ENCODE measurements at places on chromosomes 11 and 22.
A peak's percentile ranks its signal among the peaks of the same experiment; 100 is the strongest.

GRCh38 chr11:126011265-126011664, 51.4 kb downstream of the CDON start:
- no peak for DNase-seq

- no peak for DNase-seq
Observed at GRCh38 chr22:25972397-25972796, 196.9 kb upstream of the SEZ6L start.

DNA sequence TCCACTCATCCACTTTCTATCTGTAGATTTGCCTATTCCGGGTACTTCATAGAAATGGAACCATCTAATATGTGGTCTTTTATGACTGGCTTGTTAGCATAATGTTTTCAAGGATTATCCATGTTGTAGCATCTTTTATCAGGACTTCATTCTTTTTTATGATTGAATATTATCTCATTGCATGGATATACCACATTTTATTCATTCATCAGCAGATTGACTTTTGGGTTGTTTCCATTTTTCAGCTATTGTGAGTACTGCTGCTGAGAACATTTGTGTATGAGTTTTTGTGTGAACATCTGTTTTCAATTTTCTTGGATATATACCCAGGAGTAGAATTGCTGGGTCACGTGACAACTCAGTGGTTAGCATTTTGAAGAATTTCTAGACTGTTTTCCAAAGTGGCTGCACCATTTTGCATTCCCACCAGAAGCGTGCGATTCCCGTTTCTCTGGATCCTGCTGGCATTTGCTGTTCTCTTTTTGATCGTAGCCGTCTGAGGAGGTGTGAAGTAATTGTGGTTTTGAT, 8.9 kb downstream of the DERL3 start:
- DNase-seq: no peak

GRCh38 chr11:9606809-9607510, 33.5 kb downstream of the WEE1 start:
- DNase-seq: no peak

DNA sequence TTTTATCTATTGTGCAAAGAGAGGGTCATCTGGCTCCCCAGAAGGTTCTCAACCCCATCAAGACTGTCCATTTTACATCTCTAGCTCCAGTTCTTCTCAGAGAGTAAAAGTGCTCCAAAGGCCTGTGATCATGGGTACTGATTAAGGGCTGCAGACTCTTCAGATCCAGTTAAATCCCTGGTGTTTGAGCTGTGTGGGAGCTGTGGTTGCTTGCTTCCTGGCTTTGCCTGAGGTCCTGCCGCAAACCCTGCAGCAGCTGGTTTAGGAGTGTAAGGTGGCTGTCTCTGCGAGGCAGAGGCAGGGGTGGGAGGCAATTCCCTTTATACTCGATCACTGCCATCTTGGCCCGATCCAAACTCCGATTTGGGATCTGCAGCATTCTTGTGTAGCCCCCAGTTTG, 1.2 kb downstream of the MRPL17 start:
- no peak for DNase-seq

GRCh38 chr22:20084547-20085413, 4.7 kb downstream of the DGCR8 start:
- DNase-seq: peak; percentile 54

DNA sequence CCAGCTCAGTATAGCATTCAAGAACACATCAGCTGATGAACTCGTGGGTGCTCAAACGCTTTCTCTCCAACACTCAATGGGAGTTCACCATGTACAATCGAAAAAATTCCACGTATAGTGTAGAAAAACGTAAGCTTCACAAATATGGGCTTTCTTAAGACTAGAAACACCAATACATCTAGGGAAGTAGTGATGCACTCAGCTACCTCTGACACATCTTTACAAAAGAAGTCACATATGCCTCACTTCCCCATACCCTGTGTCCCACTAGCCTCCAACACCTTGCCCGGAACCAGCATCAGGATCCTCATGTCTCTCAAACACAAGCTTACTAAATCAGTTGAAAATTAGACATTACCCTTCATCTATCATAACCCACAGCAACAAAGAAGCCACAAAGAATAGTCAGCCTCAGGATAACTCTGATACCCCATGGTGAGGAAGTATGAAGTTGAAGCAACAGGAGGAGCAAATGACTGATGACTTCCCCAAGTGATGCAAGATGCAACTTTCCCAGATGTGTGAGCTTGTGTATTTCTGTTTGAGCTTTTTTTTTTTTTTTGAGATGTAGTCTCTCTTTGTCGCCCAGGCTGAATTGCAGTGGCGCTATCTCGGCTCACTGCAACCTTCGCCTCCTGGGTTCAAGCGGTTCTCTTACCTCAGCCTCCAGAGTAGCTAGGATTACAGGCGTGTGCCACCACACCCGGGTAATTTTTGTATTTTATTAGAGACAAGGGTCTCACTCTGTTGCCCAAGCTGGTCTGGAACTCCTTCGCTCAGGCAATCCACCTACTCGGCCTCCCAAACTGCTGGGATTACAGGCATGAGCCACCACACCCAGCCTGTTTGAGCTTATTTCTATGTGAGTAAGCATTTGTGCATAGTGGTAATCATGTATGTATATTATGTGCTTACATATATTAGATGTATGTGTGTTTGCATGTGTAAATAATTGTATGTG, 8.5 kb upstream of the DENND5A start:
- no peak for DNase-seq

GRCh38 chr22:31020334-31020733, 51.3 kb downstream of the TUG1 start:
- DNase-seq: no peak

- no peak for DNase-seq
Observed at GRCh38 chr11:7490054-7490453, 4.7 kb downstream of the OLFML1 start.

DNA sequence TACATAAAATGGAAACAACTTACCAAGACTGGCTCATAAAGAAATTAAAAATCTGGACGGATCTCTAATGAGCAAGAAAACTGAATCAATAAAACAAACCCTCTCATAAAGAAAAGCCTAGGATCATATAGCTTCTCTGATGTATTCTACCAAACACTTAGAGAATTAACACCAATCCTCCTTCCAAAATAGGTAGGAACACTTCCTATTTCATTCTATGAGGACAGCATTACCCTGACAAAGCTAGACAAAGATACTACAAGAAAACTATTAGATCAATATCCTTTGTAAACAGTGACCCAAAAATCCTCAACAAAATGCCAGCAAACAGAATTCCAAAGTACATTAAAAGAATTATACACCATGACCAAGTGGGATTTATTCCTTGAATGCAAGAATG, 52.9 kb upstream of the CLTCL1 start:
- no peak for DNase-seq

- DNase-seq: no peak
Observed at GRCh38 chr11:107359701-107360100, 97.9 kb downstream of the CWF19L2 start.

DNA sequence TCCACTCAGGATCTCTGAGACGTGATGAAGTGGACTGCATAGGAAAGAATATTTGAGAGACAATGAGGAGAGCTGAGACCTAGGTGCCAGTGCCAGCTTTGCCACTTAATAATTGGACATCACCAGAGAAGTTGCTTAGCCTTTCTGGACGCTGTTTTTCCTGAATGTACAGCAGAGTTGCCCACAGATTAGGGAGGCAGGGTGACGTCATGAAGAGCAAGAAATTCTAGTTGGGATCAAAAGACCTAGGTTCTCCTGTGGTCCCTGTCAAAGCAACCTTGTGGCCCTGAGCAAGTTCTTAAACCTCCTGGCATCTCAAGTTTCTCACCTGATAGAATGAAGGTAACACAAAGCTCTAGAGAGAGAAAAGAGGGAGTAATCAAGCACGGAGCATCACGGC, 174.6 kb upstream of the TENM4 start:
- DNase-seq: no peak

DNA sequence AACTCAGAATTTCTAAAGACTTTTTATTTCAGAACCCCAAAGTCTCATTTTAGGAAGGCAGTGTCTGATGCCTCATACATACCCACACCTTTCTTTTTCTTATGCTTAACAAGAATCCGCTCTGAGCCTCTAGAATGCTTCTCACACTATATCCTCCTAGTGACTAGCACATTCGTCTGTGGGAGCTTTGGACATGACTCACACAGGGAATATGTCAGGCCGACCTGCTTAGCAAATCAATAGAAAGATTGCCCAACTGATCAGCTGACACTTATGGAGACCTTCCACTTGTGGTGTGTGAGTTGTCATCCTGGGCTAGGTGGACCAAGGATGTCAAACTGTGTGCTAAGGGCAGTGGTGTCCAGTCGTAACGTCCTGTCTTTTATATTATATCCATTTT, 129.9 kb upstream of the TTC12 start:
- no peak for DNase-seq

DNA sequence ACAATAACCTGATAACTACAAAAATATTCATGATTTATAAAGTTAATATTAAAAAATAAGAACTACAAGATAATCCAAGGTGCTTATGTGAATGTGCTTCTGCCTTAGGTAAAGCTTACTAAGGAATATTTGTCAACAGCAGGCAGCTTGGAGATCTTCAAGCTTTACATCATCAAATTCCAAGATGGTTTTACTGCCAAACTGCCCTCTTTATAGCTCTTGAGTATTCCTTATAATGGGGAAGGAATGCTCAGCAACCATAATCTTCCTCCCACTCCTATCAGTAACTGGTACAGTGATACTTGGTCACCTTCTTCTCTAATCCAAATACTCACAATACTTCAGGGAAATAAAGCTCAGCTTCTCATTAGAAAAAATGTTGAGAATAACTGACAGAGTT, 30.1 kb downstream of the SBF2 start:
- no peak for DNase-seq

- DNase-seq: no peak
Observed at GRCh38 chr11:19164881-19165280, 36.9 kb downstream of the CSRP3 start.

- DNase-seq: no peak
Observed at GRCh38 chr11:93017821-93018690, 48.6 kb downstream of the MTNR1B start.

DNA sequence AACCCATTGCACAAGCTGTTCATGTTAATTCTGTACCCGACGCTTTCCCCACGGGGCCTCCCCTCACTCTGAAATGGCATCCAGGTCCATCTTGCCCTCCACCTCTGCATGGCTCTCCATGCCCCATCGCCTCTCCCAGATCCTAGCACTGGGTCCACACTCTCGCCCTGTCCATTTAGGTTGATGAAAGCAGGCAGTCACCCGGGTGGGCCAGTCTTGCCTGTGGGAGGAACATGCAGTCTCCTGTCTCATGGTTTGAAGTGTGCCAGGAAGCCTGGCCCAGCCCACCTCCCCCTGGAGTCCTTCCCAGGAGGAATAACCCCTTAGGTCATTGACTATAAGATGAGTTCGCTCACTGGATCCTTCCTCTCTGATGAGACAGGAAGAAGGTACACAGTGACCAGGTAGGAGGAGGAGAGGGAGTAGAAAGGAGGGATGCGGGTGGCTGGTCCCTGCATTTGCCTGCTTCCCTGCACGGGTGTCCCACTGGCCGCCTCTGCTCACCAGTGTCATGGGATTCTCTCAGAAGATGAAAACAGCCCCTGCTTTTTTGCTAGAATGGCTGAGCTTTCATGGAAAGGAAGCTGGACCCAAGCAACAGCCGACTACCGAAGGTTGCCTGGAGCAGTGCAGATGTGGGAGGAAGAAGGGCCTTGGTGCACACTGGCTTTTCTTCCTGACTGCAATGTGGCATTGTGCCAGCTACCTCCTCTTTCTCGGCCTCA, 6.8 kb downstream of the TMEM121B start:
- no peak for DNase-seq

DNA sequence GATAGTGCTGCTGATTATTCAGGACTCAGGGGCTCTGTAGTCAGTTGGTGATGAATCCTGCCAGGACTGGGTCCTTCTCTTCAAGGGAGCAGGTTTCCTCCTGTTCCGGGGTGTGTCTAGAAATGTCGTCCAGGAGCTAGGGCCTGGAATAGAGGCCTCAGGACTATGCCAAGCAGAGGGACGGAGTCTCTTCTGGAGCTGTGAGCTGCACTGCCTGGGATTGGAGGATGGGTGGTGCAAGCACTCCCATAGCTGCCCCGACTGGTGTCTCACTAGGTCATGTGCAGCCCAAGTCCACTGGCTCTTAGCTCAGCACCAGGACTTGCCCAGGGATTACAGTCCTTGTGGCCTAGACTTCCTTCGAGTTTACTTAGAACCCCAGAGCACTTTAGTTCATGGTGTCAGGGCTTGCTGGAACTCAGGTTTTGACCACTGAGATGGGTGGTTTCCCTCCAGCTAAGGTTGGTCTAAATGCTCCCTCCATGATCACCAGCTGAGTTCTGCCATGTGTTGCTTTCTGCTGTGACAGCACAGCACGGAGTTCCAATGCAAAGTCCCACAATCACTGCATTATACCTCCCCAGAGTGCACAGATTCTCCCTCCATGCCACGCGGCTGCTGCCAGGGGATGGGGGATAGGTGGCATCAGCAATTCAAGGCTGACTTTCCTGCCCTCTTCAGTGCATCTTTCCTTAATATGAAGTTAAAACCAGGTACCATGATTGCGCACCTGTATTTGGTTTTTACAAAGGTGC, 42.6 kb upstream of the SHANK2 start:
- DNase-seq: no peak

DNA sequence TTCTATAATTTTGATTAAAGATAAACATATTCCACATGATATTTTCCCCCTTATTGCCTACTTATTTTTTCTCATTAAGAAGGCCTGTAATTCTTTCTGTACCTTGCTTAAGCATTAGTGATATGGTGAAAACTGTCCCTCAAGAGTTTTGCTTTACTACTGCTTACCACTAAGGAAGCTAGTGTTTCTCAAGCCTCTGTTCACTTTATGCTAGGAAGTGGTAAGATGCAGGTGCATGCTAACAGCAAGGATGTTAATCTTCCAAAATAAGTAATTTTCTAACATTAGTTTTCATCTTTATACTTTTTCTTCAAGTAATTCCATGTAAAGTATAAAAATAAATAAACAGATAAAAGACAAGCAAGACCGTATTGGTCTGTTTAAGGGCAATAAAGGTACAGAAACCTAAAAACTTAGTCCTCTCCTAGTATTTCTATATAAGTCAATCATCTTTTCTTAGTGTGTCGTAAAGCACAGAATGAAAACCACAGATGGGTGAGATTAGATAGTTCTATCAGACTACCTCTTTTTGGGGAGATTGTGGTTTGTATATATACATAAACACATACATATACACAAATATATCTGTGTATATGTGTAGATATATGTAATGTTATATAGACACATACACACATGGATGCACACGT, 731.0 kb upstream of the CNTN5 start:
- no peak for DNase-seq

GRCh38 chr22:43542681-43543521, 131.1 kb downstream of the MPPED1 start:
- DNase-seq: no peak

DNA sequence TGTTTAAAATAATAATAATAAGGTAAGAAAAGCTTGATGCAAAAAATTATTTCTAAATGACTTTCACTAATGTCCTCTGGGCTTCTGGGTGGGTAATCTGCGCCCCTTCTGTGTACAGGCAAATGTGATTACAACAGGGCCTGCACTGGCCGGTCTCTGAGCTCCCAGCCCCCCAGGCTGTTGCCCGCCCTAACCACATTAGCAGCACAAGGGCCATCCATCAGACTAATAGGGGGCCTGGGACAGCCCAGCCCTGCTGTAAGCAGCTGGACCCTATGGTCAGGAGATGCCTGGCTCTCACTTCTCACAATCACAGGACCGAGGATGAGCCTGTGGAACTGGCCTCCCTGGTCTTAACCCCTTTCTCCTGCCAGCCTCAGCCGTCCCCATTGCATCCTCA, 388.4 kb downstream of the BUD13 start:
- no peak for DNase-seq

GRCh38 chr11:86172894-86173293, 71.7 kb upstream of the EED start:
- DNase-seq: no peak

- no peak for DNase-seq
Observed at GRCh38 chr22:38271927-38272372, 860 bp downstream of the TMEM184B start.

- no peak for DNase-seq
Observed at GRCh38 chr11:95076416-95076815, 9.7 kb downstream of the SRSF8 start.

All from retina (tissue), 1 donor.